ENCODE measurements at places on chromosomes 2 and 18.

DNA sequence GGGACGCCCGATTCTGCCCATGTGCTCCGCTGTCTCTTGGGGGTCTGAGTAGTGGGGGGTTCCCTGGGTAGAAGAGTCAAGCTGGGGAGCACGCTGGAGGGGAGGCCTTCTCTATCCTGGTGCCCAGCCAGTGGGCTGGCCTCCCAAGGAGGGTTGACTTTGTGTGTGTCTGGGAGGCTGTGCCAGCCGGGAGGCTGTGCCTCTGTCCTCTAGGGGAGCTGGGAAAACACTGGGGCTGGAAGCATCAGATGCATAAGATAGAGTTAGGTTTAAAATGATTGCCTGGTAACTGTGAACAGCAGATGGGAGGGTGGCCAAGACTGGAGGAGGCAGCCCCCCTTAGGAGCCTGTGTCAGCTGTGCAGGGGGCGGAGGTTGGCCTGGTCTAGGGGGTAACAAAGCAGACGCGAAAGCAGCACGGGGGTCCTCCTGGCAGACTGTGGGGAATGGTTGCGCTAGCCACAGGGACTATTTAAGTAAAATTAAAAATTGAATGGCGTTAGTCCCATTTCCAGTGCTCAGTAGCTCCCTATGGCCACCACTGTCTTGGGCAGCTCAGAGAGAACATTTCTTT is 1.3 kb downstream of the ING5 start:
- no peaks in the 10 kb centered on the region for H3K27me3 ChIP-seq
- peak overlapping the region; percentile 73 for H3K4me3 ChIP-seq
- H3K4me1 ChIP-seq: peaks cover 28% of the 10 kb centered on the region
- peaks cover 26% of the 10 kb centered on the region for H3K36me3 ChIP-seq

- no peak for DNase-seq
- H3K4me1 ChIP-seq: no peaks in the 10 kb centered on the region
Measured at GRCh38 chr18:64240316-64240715, 91.4 kb upstream of the LINC00305 start.

DNA sequence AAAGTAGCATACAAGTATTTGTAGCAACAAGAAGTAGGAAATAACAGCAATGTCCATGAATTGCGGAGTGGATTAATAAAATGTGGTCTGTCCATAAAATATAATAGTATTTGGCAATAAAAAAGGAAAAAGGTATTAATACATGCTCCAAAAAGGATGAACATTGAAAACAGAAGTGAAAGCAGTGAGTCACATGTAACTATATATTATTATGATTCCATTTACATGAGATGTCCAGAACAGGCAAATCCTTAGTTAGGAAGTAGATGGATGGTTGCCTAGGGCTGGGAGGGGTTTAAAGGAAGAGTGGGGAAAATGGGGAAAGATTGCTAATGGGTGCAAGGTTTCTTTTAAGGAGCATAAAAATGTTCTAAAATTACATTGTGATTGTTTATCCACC is 44.5 kb downstream of the CCDC74A start:
- H3K27ac ChIP-seq: no peak overlapping the region
- no peaks in the 10 kb centered on the region for H3K4me1 ChIP-seq
- DNase-seq: no peak
- no peak overlapping the region for H3K4me3 ChIP-seq
- H3K36me3 ChIP-seq: no peaks in the 10 kb centered on the region

DNA sequence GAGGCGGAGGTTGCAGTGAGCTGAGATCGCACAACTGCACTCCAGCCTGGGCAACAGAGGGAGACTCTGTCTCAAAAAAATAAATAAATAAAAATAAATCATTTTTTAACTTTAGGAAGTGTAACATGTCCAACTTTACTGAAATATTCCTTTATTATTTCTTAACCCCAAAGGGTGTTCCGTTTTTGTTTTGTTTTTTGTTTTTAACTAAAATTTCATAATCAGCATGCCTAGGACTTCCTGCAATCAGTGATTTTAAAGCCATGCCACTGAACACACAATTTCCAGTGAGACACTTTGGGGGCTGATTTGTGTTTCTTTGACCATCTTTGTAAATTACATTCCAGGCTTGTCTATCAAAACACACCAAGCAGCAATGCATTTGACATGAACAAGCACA is 7.1 kb downstream of the CATIP start:
- H3K27ac ChIP-seq: no peak overlapping the region
- no peak for DNase-seq
- H3K36me3 ChIP-seq: no peaks in the 10 kb centered on the region
- peaks cover 19% of the 10 kb centered on the region for H3K4me1 ChIP-seq
- no peak overlapping the region for H3K4me3 ChIP-seq
- no peaks in the 10 kb centered on the region for H3K27me3 ChIP-seq

DNA sequence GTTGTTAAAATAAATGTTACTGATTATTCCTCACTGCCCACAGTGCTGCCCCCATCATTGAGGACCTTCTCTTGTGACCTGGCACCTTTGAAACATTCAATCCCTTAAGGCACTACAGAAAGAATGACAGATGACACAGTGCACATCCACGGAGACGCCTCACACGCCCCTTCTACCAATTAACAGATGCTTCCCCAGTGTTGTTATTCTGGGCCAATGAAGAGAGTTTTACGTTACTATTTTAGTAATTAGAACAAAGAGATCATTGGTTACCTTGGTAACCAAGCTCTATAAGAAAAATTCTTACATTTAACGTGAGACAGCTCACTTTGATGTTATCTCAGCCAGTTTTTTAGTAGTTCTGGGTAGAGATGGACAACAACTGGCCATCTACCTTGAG is 152.0 kb downstream of the ZNF236 start:
- no peaks in the 10 kb centered on the region for H3K27me3 ChIP-seq
- no peak for DNase-seq
- no peak overlapping the region for H3K27ac ChIP-seq
- peaks cover 7% of the 10 kb centered on the region for H3K36me3 ChIP-seq
- H3K4me3 ChIP-seq: no peak overlapping the region
- H3K4me1 ChIP-seq: no peaks in the 10 kb centered on the region

GRCh38 chr2:206239157-206239556 is 35.3 kb upstream of the ZDBF2 start:
- DNase-seq: no peak
- H3K27me3 ChIP-seq: peaks cover 3% of the 10 kb centered on the region
- H3K36me3 ChIP-seq: no peaks in the 10 kb centered on the region
- H3K27ac ChIP-seq: no peak overlapping the region
- no peaks in the 10 kb centered on the region for H3K4me1 ChIP-seq

DNA sequence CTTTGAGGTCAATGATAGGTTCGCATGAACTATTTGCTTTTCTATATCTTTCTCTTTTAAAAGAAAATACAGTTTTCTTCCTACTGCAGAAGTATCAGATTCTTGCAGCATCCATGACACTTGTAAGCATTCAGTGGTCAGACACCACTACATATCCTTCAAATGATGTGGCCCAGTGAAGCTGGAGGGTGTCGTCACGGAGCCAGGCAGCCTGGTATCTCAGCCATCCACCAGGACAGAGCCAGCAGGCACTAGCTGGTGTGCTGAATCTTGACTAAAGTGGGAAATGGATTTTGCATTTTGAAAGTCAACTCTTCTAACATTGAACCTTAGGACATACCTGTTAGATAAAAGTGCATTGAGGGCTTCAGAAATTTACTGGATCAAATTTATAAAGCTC is 5.4 kb downstream of the KLHL14 start:
- no peak for DNase-seq
- no peak overlapping the region for H3K4me3 ChIP-seq
- H3K4me1 ChIP-seq: peaks cover 17% of the 10 kb centered on the region
- peaks cover 28% of the 10 kb centered on the region for H3K27me3 ChIP-seq
- H3K27ac ChIP-seq: no peak overlapping the region
- no peaks in the 10 kb centered on the region for H3K36me3 ChIP-seq

DNA sequence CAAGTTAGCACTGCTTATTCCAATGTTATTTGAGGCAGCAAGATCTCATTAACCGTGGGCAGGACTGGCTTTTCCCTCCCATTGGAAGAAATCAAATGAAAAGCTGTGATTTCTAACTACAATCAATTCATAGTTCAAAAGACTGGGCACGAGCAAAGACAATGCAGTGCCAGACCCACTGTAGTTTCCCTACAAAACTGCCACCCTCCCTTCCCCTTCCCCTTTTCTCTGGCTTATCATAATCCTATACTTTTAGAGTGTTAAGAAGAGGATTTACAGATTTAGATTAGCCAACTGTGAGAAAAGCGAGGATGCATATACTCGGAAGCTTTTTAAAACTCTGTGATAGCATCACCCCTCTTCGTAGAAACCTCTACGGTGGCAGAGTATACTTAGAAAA is 260.4 kb downstream of the STK39 start:
- no peaks in the 10 kb centered on the region for H3K4me1 ChIP-seq
- no peak for DNase-seq
- no peaks in the 10 kb centered on the region for H3K27me3 ChIP-seq
- peaks cover 10% of the 10 kb centered on the region for H3K36me3 ChIP-seq
- no peak overlapping the region for H3K27ac ChIP-seq
- no peak overlapping the region for H3K4me3 ChIP-seq

DNA sequence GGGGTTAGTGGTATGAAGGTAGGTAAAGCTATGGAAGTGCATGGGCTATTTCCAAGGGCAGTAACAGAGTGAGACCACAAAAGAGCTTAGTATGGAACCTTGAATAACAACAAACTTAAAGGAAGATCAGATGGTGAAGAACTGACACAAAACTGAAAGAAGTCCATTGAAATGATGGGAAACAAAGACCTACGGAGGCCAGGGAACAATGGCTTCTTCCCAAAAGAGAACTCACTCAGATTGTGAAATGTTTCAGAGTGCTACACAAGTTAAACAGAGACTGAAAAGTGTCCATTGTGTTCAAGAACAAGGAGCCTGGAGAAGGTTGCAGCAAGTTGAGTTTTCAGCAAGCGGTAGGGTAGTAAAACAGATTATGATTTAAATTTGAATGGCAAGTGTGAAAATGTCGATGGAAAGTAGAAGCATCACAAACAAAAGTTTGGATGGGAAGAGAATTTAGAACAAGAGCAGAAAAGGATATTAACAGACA is 700.0 kb upstream of the NXPH2 start:
- no peaks in the 10 kb centered on the region for H3K27me3 ChIP-seq
- DNase-seq: no peak
- no peak overlapping the region for H3K27ac ChIP-seq
- H3K4me1 ChIP-seq: no peaks in the 10 kb centered on the region
- H3K36me3 ChIP-seq: no peaks in the 10 kb centered on the region

GRCh38 chr2:240989451-240990265 is 8.8 kb upstream of the SNED1 start:
- no peaks in the 10 kb centered on the region for H3K36me3 ChIP-seq
- no peaks in the 10 kb centered on the region for H3K27me3 ChIP-seq

- no peaks in the 10 kb centered on the region for H3K27me3 ChIP-seq
- no peaks in the 10 kb centered on the region for H3K4me1 ChIP-seq
- H3K27ac ChIP-seq: no peak overlapping the region
- no peaks in the 10 kb centered on the region for H3K36me3 ChIP-seq
Measured at GRCh38 chr18:44216169-44216568, 464.5 kb upstream of the SETBP1 start.

DNA sequence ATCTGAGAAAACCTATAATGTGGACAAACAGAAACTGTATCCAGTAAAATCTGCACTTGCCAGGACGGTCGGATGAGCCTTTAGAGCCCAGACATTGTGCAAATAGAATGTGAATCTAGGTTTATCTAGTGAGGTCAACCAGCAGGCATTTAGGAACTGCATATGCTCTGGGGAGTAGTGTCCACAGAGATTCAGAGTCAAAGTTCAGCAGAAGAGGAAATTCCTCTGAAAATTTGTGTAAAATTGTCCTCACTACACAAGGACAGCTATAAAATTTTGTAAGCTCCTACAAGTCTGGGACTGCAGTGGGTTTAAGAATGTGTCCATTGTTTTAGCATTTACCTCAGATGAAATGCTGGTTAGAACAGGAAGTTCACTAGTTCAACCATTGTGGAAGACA is 9.8 kb upstream of the NDUFV2 start:
- no peak overlapping the region for H3K27ac ChIP-seq
- H3K4me3 ChIP-seq: no peak overlapping the region
- no peaks in the 10 kb centered on the region for H3K27me3 ChIP-seq
- peaks cover 64% of the 10 kb centered on the region for H3K4me1 ChIP-seq
- H3K36me3 ChIP-seq: no peaks in the 10 kb centered on the region

- no peaks in the 10 kb centered on the region for H3K4me1 ChIP-seq
- no peak overlapping the region for H3K4me3 ChIP-seq
- no peak overlapping the region for H3K27ac ChIP-seq
- no peak for DNase-seq
Measured at GRCh38 chr2:32811696-32812095, 135.1 kb upstream of the LTBP1 start.

- H3K27me3 ChIP-seq: no peaks in the 10 kb centered on the region
- DNase-seq: no peak
- H3K27ac ChIP-seq: no peak overlapping the region
- no peak overlapping the region for H3K4me3 ChIP-seq
- no peaks in the 10 kb centered on the region for H3K36me3 ChIP-seq
Measured at GRCh38 chr2:66559672-66560071, 124.7 kb downstream of the MEIS1 start.

GRCh38 chr18:56291294-56291693 is 347.1 kb downstream of the TXNL1 start:
- H3K4me1 ChIP-seq: no peaks in the 10 kb centered on the region
- no peak overlapping the region for H3K4me3 ChIP-seq
- DNase-seq: no peak
- H3K36me3 ChIP-seq: no peaks in the 10 kb centered on the region

- no peak overlapping the region for H3K4me3 ChIP-seq
- H3K36me3 ChIP-seq: no peaks in the 10 kb centered on the region
- no peaks in the 10 kb centered on the region for H3K4me1 ChIP-seq
- DNase-seq: no peak
- no peaks in the 10 kb centered on the region for H3K27me3 ChIP-seq
Measured at GRCh38 chr2:187920511-187920910, 366.3 kb upstream of the TFPI start.

- no peaks in the 10 kb centered on the region for H3K36me3 ChIP-seq
- H3K27me3 ChIP-seq: peaks cover 52% of the 10 kb centered on the region
- H3K27ac ChIP-seq: no peak overlapping the region
- no peak for DNase-seq
- H3K4me1 ChIP-seq: peaks cover 5% of the 10 kb centered on the region
Measured at GRCh38 chr2:181673173-181673572, 7.1 kb downstream of the NEUROD1 start.

DNA sequence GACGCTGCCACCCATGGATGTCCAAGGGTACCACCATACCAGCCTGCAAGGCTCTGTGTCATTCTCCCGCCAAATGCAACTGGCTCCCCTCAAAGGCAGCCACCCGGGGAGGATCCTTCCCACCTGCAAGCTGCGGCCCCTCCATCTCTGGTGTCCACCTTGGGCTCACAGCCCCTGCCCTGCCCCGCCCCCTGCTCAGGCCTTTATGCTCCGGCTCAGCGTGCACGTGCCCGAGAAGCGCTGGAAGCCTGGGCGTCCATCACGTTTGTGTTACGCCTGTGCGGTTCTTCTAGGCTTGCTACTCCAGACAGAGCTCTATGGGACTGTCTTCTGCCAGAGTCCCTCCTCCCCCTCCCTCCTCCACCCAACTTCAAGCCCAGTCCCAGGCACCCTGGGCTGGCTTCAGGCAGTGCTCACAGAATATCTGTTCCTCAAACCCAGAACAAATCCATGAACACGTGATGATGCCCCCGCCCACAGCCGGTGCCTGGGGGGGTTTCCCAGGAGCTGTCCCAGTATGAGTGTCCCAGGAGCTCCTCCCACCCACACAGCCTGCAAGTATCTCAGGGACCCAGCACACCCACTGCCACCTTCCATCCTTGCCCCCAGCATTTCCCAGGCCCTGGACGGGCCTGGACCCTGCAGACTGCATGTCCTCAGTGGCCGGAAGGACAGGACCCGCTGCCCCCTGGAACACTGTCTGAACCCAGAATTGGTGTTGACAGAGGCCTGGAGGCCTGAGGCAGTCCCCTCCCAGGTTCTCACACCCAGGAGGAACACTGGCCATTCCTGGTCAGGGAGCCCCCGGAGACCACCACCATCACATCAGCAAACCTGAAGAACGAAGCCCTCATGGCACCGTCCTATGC is 30.3 kb downstream of the KIF1A start:
- H3K4me3 ChIP-seq: no peak overlapping the region
- no peak for DNase-seq
- no peaks in the 10 kb centered on the region for H3K36me3 ChIP-seq
- H3K4me1 ChIP-seq: no peaks in the 10 kb centered on the region
- H3K27me3 ChIP-seq: peaks cover 2% of the 10 kb centered on the region
- H3K27ac ChIP-seq: no peak overlapping the region
